Activated CD8-positive, alpha-beta memory T cell treated with anti-CD3 and anti-CD28 coated beads for 1 hour (primary cell): ENCODE measurements at places on chromosomes 1 and 21.

DNA sequence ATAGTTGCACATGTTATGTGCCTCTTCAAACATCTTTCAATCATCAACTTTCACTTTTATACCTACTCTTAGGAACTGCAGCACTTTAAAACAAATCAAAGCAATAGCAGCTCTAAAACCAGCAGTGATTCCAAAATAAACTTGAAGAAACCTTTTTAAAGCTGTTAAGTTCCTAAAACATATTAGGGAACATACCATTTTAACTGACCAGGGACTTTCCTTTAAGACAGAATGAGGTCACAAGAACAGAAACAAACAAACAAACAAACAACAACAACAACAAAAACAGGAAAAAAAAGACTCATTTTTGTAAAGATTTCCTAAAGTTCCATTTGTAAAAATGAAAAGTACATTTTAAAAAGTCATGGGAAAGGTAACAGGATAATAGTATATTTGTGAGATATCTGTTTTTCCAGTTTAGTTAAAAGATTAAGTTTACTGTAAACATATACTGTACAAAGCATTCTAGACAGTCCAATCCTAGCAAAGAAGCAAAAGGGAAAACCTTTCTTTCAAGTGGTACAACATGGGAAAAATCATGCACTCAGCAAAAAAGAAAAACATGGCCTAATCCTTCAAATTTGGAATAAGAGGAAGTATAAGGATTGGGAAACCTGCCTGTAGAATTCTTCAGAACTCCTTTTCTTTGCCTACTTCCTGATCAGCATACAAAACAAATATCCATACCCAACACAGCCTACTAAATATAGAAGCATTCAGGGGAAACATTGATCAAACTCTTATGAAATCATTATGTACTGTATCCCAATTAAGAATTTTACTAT is 45.5 kb downstream of the EPS15 start:
- DNase-seq = no peak

DNA sequence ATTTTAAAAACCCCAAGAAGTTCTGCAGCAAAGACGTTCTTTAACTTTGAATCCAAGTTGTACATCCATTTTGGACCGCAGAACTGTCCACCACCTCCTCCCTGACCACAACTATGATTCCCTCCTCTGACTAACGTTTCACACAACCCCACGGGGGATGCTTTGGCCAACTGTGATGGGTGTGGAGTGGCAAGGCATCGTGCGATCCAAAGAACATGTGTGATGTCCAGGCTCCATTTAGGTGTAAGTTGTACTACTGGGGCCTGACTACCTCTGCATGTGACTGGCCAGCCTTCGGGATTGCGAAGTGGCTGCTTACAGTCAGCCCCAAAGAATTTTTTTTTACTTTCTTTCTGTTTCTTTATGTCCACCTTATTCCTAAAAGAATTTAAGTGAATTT is 6.7 kb downstream of the KCNJ15 start:
- DNase-seq = no peak

GRCh38 chr1:47388030-47388890 is 27.8 kb upstream of the FOXE3 start:
- DNase-seq = no peak

GRCh38 chr1:31479811-31480210 is 66.8 kb downstream of the SERINC2 start:
- DNase-seq = no peak

- no peak for DNase-seq
Observed at GRCh38 chr1:91876040-91876470, 9.9 kb downstream of the TGFBR3 start.

- DNase-seq = no peak
Observed at GRCh38 chr21:45011426-45011825, 63.0 kb upstream of the ADARB1 start.

- no peak for DNase-seq
Observed at GRCh38 chr1:172178886-172179285, 241.6 kb upstream of the C1orf105 start.

DNA sequence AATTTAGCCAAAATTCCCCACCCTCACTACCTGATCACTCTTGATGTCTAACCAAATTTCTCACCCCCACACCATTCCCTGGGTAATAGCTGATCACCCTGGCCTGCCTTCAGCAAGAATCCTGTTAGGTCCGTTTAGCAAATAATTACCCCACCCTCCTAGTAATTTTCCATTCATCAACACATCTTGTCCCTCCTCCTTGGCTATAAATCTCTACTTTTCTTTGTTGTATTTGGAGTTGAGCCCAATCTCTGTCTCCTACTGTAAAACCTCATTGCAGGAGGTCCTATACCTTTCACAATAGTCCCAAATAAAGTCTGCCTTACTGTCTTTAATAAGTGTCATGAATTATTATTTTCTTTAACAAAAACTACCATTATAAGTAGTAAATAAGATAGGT is 6.9 kb upstream of the PRKAA2 start:
- DNase-seq = no peak

DNA sequence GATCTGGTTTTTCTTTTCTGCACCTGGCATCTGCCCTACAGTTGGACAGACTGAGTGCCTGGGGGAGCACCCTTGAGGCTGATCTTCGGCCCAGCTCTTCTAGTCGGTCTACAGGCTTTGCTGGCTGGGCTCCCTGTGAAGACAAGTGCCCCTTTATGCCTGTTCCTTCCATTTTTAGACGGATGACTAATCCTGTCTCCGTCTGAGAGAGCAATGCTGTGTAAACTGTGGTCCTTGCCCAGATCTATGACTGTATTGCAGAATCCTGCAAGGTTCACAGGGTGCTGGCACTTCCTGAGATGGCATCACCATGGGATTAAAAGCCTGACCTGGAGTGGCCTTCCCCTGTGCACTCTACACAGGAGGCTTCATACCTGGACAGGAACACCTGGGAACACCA is 47.6 kb upstream of the SAMD13 start:
- no peak for DNase-seq

GRCh38 chr1:21397813-21398188 is 42.1 kb upstream of the NBPF3 start:
- no peak for DNase-seq

GRCh38 chr1:25914074-25914995 is 8.1 kb upstream of the STMN1 start:
- DNase-seq = no peak

GRCh38 chr1:226656601-226657277 is 82.3 kb downstream of the ITPKB start:
- no peak for DNase-seq
